ENCODE measurements at places on chromosomes 1 and 21.

DNA sequence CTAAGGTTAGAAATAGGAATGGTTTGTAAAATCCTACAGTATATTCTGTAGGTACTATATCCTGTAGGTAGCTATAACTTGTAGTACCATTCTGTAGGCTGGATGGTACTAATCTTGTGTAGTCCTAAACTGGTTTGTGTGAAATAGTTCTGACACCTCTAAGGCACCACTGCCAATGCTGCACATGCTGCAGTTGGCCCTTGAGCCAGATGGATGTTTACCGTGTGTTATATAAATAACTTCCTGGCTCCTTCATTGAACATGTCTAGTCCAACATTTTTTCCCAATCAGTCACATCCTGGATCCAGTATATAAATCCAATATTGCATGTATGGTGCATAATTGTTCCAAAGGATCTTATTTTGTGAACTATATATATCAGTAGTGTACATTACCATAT, 89.5 kb upstream of the GNG4 start:
- no peak for DNase-seq

GRCh38 chr1:71599306-71599705, 518.5 kb upstream of the ZRANB2 start:
- DNase-seq, result no peak

DNA sequence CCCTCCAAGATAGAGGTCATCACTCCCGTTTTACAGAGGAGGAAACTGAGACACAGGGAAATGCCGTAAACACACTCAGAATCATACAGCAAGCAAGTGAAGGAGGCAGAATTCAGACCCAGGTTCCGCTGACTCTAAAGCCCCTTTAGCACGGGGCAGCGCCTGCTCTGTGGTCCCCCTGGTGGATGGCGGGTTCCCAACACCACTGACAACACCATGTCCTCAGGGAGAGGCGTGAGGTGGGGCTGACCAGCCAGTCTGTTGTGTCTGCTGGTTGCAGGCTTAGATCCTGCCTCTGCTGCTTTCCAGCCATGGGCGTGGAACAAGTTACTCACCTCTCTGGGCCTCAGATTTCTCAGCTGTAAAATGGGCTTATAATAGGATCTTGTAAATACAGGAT, 617.3 kb downstream of the MATN1 start:
- peak; percentile 78 for DNase-seq

- DNase-seq, result no peak
These were observed 58.4 kb downstream of the SAMSN1 start for GRCh38 chr21:14487490-14488432.

DNA sequence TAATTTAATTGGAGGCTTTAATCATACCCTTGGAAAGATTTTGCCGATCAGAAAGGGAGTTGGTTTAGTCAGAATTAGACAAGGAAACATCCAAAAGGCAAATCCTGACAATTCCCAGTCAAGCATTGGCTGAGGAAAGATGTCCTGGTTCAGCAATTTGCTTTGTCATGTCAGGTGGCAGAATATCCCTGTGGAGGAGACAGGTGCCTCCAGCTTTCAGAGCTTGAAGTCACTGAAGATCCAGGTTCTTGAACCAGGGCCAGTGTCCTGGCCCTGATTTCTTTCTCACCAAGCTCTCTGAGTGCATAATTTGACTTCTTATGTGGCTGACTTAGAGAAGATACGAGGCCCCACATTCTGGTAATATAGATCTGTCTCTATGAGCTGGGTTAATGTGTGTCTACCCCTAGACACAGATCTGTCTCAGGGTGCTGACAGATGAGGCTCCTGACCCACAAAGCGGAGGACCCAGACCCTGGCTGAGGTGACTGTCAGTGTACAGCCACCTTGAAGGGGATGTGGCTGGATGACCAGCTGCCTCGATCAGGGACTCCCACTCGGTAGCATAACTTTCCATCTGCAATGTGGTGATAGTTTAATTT, 118.9 kb downstream of the HHAT start:
- DNase-seq, result no peak

DNA sequence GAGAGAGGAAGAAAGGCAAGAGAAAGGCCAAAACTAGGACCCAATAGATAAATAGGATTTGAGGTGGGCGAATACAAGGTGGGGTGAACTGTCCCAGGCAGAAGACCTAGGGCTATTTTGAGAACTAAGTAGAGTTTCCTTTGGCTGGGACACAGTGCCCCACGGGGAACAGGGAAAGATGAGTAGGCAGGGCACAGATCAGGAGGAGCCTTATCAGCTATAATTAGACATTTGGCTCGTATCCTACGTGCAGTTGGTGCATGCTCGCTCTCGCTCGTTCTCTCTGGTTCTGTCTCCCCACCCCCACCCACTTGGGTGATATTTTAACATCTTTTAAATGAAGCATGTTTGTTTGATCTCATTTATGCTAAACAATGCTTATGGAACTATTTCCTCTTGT, 235.0 kb upstream of the JUN start:
- DNase-seq, result no peak

DNA sequence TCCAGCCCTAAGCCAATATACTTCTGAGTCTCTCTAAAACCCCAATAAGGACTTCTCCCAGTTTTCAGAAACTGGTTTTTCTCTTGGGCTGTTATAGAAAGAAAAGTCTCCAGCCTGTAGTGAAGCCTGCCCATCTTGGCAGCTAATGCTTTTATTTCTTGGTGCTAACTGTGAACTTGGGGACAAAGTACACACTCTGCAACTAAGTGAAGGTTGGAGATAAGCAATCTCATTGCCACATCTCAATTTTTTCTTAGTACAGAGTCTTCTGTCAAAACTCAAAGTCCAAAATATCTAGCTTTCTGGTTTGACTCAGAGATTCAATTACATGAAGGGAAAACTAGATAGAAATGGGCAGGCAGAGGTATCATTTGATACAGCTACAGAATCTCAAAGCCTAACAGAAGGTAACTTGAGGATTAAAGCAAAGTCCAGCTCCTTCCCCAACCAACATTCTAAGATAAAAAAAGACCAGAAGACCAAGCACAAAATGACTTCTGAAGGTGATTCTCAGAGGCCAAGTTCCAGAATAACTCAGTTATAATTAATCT, 14.0 kb downstream of the AK2 start:
- no peak for DNase-seq

DNA sequence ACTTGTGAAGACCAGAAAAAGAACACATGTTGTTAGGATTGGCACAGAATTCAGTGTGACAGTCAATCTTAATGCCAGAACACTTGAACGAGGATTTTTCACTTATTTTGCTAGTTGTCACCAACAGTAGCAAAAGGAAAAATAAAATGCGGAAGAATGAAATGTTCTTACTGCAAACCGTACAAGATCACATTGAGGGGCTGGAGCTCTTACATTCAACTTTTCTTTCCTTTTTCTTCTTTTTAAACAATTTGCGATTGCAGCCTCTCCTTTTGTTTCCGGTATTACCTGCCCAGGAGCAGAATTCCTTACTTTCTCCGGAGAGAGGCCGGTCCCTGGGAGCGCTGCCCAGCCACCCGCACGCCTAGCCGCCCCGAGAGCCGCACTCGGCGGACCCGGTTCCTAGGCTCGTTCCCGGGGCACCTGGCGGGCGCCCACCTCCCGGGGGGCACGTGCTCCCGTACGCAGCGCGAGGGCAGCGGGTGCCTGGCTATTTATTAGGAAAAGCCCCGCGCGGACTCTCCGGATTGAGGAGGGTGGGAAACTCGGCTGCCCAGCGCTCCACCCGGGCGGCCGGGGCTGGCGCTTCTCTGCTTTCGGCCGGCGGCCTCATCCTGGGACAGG, 1.2 kb upstream of the CAMTA1 start:
- no peak for DNase-seq

DNA sequence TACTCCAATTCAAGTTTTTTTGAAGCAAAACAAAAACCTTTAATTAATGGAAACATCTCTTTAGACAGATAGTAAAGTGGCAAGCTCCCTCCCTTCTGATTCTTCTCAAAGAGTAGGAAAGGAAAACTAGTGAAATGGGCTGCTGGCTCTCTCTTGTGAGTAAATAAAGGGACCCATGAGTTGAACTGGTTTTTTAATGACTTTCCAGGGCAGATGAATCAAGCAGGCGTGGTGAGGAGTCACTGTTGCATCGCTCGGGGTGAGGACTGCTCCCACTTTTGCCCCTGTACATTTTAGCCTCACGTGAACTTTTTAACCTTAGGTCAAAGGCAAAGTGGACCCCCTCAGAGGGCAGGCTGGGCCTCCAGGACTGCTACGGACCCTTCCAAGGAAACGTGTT, 64.8 kb downstream of the ABCA4 start:
- DNase-seq, result no peak

GRCh38 chr1:18094096-18094495, 13.5 kb upstream of the IGSF21 start:
- DNase-seq, result no peak

Data from osteoblast (primary cell).